ENCODE measurements at places on chromosomes 4 and X.

- no peak for DNase-seq
These were observed 262.7 kb upstream of the ETNPPL start for GRCh38 chr4:109025471-109026076.

DNA sequence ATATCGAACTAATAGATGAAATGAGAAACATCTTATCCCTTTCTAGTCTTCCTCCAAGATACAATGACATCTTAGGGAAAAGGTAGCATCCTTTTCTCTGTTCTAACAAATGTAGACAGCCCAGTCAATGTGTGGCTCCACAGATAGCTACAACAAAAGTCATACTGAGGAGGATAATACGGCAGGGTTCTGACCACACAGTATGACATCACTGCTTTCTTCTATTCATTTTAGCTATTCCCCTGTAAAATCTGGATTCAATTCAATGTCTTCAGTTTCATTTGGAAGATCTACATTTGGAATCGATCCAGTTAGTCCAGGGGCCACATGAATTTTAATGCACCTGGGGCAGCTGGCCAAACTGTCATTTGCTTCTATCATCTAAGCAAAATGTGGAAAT lies 51.4 kb downstream of the ENOX2 start:
- DNase-seq = no peak

DNA sequence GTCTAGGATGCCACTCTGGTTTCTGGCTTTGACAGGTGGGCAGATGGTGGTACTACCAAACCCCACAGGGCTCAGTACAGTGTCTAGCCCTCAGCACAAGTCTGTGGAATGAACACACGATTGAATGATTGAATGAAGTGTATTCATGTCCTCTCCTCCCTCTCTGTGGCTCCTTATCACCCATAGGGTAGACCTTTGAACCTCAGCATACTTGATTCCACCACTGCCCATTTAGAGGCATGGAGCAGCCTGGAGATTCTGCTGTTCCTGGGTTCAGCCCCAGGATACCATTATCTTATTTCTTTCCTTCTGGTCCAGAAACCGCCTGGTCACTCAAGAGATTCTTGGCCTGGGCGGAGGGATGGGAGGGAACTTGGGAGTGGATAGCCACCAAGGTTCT lies 53.9 kb downstream of the PRPS1 start:
- DNase-seq = no peak

DNA sequence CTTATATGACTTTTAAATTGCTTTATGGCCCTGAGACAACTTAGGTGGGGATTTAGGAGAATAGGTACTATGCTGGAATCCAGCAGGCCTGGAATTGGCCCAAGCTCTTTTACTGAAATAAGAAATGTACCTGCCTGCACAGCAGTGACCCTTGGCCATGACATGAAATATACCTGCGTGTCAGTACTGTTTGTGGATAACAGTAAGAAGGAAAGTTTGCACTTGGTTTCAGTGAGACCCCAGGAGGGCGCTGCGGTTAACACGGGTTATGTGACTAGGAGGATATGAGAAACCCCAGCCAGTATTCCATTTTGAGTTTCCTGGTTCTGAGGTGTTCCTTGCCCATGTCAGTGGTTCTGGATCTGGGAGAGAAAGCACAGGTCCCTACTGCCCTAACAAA lies 5.3 kb downstream of the MTM1 start:
- no peak for DNase-seq

GRCh38 chr4:108336076-108336475 lies 167.3 kb upstream of the LEF1 start:
- no peak for DNase-seq

GRCh38 chr4:22999419-22999818 lies 306.7 kb downstream of the GBA3 start:
- DNase-seq = no peak

DNA sequence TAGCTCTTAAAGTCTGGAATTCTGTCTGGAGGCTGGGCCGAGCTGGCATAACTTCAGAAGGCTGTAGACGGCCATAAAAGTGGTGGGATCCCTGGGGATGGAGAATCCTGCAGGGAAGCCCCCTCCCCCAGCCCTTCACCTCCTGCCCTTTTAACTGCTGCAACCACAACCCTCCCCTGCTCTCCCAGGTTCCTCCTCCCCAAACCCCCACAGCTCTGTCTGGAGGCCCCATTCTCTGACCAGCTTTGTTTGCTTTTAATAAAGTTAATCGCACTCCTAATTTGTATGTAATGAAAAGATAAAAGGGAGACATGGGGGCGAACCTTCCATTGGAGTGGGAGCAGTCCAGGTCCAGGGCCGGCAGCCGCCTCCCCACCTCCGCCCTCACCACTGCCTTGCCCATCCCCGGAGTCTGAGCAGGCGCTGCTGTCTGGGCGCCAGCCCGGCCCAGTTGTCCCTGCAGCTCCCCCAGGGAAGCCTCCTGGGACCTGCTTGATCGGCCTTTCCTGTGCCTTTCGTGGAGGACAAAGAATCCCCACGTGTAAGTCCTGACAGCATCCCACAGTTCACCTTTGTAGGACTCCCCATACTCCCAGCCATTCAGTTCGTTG lies 84.3 kb downstream of the PJA1 start:
- no peak for DNase-seq

DNA sequence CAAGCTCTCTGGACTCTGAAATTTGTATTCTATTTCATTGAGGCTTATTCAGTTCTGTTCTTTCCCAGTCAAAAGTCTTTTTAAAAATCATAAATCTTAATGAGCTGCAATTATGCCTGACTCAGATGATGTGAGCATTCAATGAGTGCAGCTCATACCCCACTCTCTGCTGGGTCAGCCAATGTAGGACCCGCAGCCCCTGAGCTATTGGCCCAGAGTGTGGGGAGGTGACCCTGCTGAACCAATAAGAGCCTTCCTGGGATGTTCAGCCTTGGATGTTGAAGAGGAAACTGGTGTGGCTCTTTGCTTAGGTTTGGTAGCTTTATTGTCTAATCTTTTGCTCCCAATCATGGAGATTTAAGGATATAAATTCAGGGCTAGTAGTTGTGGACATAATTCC lies 12.1 kb upstream of the TCEAL4 start:
- DNase-seq = no peak

DNA sequence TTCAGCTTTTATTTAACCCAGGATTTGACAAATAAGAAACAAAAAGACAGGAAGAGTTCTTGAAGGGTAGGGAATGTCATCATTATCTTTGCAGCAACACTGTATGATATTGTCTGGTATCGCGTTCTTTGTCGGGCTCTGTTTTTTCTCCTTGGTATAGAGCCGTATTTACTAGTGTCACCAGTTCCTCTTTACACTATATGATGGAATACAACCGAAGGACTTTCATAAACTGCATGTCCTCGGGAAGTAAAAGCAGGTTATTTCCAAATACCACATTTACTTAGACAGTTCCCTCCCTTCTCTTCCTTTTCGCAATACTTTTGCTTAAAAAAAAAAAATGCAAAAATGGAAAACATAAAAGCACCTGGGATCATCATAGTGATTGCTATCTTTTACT lies 96.6 kb upstream of the IL13RA1 start:
- no peak for DNase-seq

- no peak for DNase-seq
These were observed 8.9 kb downstream of the NUP62CL start for GRCh38 chrX:107197319-107197718.

- no peak for DNase-seq
These were observed 625 bp upstream of the GABRA4 start for GRCh38 chr4:46994007-46994405.

GRCh38 chr4:105387466-105387865 lies 86.4 kb downstream of the PPA2 start:
- DNase-seq = no peak

DNA sequence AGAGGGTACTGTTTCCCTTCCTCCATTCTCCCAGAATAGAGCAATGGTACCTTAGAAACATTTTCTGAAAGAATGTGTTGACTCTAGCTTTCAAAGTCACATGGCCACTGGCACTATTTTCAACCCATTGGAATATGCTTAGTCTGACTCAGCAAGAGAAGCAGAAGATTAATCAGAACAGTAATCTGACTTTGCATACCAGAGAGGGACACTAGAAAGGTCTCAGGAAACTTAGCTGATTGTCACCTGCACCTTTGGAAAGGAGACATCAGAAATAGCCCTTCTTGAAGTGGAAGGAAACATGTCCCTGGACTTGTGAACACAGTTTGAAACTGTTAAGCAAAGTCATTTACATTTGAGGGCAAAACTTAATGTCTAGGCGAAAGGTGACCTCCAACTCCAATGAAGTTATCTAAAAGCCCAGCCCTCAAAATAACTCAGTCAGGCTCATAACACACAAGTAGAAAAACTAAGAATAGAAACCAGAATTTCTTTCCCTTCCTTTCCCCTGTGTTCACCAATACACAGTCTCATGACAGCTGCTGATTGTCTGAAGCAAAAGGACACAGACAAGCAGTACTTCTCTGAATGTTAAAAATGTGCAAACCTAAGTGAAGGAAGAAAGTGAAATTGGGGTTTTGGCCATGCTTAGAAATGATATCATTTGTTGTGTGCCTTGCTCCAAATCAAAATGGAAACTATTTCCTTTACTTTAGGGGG lies 270.8 kb downstream of the GRIA3 start:
- no peak for DNase-seq

- DNase-seq = no peak
These were observed 298.2 kb upstream of the FSTL5 start for GRCh38 chr4:162461952-162462351.
